ENCODE measurements at places on chromosomes 1 and 21.

GRCh38 chr1:1929639-1930545 lies 10.8 kb upstream of the TMEM52 start:
- peak; percentile 48 for DNase-seq

DNA sequence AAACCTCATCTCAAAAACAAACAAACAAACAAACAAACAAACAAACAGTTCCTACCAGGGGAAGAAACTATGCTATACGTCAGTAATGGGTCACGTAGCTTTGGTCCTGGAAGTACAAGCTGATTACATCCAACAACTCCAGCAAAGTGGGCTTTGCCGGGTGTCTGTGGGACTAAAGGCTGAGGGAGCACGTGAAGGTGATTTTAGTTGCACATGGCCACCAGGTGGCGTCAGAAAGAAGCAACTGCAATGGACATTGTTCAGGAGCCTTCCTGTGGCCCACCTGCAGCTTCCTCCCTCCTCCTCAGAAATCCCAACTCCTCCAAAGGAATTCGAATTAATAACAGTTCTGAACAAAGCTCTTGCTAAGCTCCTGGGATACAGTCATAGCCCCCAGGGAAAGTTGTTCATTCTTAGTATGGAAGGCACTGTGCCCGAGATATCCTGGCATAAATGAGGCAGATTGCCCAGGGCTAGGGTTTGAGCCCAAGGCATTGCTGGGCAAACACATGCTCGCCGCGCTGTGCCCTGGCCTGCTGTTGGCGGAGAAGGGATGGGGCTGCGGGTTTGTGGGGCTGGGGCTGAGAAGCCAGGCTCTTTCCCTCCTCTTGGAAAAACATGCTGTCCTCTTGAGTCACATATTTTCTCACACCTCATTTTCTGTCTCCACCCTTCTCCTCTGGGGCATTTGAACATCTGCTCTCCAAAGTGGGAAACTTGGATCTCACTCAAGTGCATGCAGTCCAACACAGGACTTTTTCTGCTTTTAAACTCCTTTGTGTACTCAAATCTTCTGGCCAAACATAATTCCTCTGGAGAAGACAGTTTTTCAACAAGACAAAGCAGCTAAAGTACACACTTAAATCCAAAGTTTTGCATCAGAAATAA lies 28.6 kb downstream of the AKNAD1 start:
- peak; percentile 79 for DNase-seq

GRCh38 chr1:165629151-165629550 lies 1.9 kb upstream of the MGST3 start:
- no peak for DNase-seq

GRCh38 chr21:38422082-38422481 lies 76.2 kb downstream of the ERG start:
- no peak for DNase-seq

DNA sequence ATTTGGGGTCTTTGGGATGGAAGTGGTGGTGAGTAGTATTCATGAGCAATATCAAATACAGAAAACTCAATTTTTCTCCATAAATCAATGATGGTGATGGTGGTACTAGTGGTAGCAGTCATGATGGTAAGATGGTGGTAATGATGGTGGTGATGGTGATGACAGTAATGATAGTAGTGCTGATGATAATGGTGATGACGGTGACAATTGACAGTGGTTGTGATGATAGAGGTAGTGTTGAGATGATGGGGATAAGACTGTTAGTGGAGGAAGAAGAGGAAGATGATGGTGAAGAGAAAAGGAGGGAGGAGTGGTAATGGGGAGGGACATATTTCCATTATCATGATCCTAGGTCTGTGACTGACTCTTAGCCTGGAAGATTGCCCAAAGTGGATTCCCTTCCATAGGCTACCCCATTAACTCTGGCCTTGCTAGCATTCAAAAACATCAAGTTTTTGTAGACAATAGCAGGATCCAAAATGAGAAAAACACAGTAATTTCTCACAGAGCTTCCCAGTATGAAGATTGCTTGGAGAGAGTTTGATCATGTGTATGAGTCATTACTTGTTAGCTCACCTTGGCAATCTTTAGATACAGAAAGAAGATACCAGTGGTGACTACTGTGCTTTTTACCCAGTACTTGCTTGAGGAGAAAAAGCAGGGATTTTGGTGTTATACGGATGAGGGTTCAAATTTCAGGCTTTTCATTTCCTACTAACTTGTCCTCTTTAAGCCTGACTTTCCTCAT lies 93.9 kb downstream of the ATP1A1 start:
- DNase-seq: no peak

DNA sequence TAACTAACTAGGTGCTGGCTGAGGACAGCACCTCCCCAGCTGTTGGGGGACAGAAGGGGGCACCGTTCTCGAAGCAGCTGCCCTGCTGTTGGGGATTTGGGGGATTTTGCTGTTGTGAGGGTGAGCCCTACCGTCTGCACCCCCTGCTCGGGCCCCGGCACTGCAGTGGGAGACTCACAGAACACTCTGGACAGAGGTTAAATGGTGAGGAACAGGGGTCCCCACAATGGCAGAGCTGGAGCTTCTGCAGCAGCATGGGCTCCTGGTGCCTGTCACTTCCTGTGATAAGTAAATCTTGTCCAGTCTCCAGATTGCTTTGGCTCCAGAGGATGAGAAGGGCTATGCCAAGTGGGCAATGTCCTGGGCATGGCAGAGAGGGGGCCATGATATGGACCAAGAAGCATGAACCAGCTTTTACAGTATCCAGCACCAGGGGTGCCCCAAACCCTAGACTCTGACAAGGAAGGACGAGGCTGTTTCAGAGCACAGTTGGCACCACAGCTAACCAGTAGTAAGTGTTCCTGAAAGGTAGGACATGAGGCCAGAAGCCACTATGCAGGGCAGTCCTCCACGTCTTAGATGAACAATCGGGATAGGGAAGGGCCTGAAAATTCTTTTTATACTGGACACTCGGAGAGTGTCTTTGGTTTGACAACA lies 365.1 kb upstream of the VAMP3 start:
- no peak for DNase-seq

DNA sequence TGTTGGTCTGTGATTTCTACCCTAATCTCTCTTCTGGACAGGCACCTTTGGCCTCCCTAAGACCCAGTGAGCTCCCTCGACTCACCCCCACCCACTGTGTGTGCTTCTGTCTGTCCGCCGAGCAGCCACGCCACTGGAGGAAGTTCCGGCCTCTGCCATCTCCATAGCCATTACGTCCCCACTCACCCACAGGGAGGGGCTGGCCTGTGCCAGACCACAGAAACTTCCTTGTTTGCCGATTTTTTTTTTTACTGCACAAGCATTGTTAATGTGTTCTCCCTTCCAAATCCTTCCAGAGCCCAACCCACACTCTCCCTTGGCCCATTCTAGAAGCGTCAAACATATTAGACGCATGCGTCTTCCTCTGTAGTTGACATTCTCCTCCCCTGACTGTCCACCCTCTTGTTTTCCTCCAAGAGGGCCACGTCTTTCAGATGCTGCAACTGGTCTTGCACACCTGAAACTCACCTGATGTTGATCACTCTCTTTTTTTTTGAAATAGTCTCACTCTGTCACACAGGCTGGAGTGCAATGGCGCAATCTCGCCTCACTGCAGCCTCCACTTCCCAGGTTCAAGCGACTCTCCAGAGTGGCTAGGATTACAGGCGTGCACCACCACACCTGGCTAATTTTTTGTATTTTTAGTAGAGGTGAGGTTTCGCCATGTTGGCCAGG lies 72.3 kb downstream of the EVA1C start:
- no peak for DNase-seq

- DNase-seq: no peak
These were observed 64.1 kb downstream of the NID1 start for GRCh38 chr1:236000781-236001180.

DNA sequence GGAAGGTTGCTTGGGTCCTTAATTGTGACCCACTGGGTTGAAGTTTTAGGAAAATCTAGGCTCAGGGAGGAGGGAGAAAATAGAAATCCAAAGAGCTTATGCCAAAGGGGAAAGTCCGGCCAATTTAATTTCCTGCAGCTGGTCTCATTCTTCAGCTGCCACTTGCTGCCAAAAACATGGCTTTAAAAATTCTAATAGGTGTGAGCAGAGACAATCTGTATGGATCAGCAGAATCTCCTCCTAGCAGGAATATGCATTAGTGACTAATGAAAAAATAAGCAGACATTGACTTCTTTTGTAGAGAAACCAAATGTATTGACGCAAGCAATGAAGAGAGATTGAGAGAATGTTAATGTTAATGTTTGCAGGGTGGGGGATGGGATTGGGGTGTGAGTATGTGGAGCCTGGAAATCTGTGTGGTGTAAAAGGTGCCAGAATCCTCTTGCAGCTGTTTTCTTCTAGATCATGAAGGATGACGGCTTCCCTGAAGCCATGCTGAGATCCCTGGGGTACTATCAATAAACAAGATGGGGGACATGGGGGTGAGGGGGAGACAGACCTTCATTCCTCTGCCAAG lies 35.3 kb downstream of the VWA5B1 start:
- DNase-seq: no peak

DNA sequence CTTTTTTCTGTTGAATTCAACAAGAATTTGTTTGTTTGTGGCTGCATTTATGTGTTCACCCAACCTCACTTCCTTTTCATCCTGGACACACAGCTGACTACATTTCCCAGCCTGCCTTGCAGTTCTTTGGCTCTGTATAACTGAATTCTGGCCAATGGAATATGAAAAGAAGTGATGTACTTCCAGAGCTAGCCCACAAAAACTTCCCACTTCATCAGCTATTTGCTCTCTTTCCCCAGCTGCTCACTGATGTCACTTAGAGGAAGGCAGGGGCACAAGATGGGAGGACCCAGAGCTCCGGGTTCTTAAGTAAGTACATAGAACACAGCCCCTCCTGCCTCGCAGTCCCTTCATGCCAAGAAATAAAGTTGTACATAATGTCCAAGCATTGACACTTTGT lies 235.0 kb upstream of the FGGY start:
- DNase-seq: peak; percentile 76

GRCh38 chr1:77834771-77835334 lies 53.6 kb upstream of the NEXN start:
- no peak for DNase-seq

DNA sequence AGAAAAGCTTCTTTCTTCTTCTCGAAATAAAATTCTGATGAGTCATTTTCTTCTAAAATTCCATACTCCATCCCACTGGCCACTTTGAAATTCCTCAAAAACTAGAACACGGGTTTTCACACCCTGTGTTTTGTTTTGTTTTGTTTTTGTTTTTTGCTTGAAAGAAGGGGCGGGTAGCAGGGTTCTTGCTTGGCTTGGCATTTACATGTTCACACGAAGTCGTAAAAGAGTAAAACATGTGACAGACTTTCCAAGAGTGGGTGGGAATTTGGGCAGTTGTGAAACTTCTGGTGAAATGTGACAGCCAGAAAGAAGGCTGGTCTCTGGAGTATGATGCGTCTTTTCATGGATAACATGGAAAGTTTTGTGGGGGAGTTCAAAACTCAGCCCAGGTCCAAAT lies 47.1 kb upstream of the FMN2 start:
- DNase-seq: no peak

DNA sequence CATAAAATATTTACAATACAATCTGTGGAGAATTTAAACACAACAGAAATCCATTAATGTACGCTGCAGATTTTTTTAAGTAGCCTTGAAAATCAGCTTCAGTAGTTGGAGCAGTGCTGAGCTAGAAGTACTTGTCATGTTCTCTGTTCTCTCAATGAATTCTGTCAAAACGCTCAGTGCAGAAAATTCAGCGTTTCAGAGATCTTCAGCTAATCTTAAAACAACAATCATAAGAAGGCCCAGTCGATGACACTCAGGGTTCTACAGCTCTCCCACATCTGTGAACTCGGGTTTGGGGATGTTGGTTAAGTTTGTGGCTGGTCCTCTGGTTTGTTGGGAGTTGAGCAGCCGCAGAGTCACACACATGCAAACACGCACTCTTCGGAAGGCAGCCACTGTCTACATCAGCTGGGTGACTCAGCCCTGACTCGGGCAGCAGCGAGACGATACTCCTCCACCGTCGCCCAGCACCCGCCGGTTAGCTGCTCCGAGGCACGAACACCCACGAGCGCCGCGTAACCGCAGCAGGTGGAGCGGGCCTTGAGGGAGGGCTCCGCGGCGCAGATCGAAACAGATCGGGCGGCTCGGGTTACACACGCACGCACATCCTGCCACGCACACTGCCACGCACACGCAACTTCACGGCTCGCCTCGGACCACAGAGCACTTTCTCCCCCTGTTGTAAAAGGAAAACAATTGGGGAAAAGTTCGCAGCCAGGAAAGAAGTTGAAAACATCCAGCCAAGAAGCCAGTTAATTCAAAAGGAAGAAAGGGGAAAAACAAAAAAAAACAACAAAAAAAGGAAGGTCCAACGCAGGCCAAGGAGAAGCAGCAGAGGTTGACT lies 161.2 kb downstream of the RUNX1 start:
- peak; percentile 61 for DNase-seq

DNA sequence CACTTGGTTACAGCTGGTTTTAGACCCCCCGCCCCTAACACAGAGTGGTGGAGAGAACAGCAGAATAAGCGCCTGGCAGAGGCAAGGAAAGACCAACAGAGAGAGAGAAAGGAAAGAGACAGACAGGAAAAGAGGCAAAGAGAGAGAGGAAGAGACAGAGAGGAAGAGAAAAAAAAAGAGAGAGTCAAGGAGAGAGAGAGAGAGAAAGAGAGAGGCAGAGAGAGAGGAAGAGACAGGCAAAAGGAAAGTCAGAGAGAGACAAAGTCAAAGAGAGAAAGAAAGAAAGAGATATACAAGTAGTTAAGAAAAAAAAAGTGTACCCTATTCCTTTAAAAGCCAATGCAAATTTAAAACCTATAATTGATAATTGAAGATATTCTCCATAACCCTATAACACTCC lies 13.0 kb upstream of the NEK2 start:
- no peak for DNase-seq

- DNase-seq: no peak
These were observed 115.8 kb downstream of the NR5A2 start for GRCh38 chr1:200143347-200143746.

DNA sequence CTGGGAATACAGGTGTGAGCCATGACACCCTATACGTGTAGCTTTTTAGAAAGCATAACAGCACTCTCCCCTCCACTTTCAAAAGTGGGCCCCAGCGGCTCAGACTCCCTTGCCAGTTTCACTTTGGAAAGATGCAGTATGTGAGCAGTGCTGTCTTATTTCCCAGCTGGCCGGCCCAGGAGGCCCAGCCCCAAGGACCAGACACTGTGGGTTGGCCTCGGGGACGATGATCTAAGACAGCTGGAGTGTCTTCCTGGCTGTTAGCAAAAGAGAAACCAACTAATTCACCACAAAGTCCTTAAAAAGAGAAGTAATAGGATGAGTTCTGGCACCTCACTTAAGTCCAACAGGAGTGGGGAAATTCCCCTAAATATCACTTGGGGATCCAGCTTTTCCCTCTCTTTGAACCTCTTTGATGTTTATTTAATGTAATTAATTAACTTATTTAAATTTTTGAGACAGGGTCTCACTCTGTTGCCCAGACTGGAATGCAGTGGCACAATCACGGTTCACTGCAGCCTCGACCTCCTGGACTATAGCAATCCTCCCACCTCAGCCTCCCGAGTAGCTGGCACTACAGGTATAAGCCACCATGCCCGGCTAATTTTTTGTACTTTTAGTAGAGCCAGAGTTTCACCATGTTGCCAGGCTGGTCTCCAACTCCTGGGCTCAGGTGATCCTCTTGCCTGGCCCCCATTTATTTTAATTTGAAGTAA lies 17.6 kb upstream of the CLIC4 start:
- peak; percentile 84 for DNase-seq

- no peak for DNase-seq
These were observed 23.3 kb upstream of the ZNF326 start for GRCh38 chr1:89971600-89971999.

GRCh38 chr1:173779936-173780335 lies 44.5 kb upstream of the DARS2 start:
- DNase-seq: no peak

GRCh38 chr1:27053977-27054753 lies 41.5 kb upstream of the TENT5B start:
- no peak for DNase-seq

- no peak for DNase-seq
These were observed 33.4 kb upstream of the C1orf198 start for GRCh38 chr1:230901671-230902070.
